ENCODE measurements at places on chromosomes 3 and 15.

- H3K27ac ChIP-seq: no peak overlapping the region
- DNase-seq: no peak
- no peaks in the 10 kb centered on the region for H3K36me3 ChIP-seq
- no peaks in the 10 kb centered on the region for H3K27me3 ChIP-seq
- no peaks in the 10 kb centered on the region for H3K4me1 ChIP-seq
These were observed 51.6 kb upstream of the BLM start for GRCh38 chr15:90665288-90666134.

- H3K36me3 ChIP-seq: no peaks in the 10 kb centered on the region
- no peaks in the 10 kb centered on the region for H3K27me3 ChIP-seq
- no peak overlapping the region for H3K4me3 ChIP-seq
- no peak overlapping the region for H3K27ac ChIP-seq
These were observed 820.8 kb downstream of the IGSF11 start for GRCh38 chr3:118213892-118214291.

DNA sequence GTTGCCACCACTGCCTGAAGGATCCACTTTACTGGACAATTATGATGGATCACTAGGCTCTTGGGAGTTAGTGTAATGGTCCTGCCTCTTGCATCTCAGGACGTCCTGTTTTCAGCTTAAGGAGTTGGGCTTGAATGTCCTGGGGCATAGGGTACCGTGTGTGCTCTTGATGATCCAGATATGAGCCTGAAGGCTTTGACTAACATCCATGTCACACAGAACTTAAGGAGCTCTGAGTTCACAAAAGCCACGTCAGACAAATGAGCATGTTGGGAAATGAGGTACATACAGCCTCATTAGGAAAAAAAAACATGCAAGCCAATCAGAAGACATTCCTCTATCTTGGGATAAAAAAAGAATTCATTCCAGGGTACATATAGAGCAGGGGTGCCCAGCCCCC lies 40.8 kb downstream of the CA12 start:
- DNase-seq: no peak
- H3K36me3 ChIP-seq: no peaks in the 10 kb centered on the region
- H3K27me3 ChIP-seq: peaks cover 32% of the 10 kb centered on the region
- no peak overlapping the region for H3K27ac ChIP-seq

GRCh38 chr15:74709011-74709410 lies 13.2 kb upstream of the EDC3 start:
- peaks cover 29% of the 10 kb centered on the region for H3K27me3 ChIP-seq
- H3K27ac ChIP-seq: no peak overlapping the region
- H3K4me3 ChIP-seq: no peak overlapping the region
- H3K36me3 ChIP-seq: no peaks in the 10 kb centered on the region
- no peak for DNase-seq

DNA sequence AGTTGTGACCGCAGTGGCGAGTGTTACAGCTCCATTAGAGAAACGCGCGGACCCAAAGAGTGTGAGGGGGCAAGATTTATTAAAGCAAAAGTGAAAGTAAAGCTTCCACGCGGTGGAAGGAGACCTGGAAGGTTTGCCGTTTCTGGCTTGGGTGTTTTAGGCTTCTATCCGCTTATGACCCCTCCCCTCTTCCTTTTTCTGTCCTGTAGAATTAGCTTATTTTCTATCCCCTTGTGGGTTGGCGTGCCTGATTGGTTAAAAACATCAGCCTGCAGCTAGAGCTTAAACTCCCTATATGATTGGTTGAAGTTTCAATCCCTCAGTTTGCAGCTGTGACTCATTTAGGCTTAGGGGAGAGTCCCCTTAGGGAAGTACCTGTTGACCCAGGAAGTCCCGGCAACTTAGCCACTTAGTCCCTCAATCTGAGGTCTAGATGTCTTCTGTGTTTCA lies 39.6 kb downstream of the C3orf38 start:
- H3K27ac ChIP-seq: no peak overlapping the region
- H3K36me3 ChIP-seq: no peaks in the 10 kb centered on the region
- no peaks in the 10 kb centered on the region for H3K4me1 ChIP-seq
- no peak overlapping the region for H3K4me3 ChIP-seq

DNA sequence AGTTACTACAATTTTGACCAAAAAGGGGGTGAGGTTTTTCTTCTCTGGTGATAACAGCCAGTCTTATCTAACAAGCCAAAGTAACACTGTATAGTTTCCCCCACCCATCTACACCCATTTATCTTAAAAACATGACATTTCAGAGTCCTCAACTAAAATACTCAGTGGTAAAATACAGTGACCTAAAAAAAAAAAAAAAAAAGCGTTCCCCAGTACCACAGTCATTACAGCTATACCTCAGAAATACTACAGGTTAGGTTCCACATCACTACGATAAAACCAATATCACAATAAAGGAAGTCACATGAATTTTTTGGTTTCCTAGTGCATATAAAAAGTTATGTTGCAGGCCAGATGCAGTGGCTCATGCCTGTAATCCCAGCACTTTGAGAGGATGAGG lies 13.8 kb downstream of the DENND4A start:
- no peak overlapping the region for H3K27ac ChIP-seq
- H3K27me3 ChIP-seq: no peaks in the 10 kb centered on the region
- peaks cover 4% of the 10 kb centered on the region for H3K36me3 ChIP-seq
- H3K4me3 ChIP-seq: no peak overlapping the region
- H3K4me1 ChIP-seq: no peaks in the 10 kb centered on the region
- DNase-seq: no peak

- no peaks in the 10 kb centered on the region for H3K27me3 ChIP-seq
- H3K4me3 ChIP-seq: no peak overlapping the region
- H3K4me1 ChIP-seq: no peaks in the 10 kb centered on the region
- DNase-seq: no peak
- H3K36me3 ChIP-seq: no peaks in the 10 kb centered on the region
- no peak overlapping the region for H3K27ac ChIP-seq
These were observed 236.5 kb downstream of the IL20RB start for GRCh38 chr3:137194301-137194700.

DNA sequence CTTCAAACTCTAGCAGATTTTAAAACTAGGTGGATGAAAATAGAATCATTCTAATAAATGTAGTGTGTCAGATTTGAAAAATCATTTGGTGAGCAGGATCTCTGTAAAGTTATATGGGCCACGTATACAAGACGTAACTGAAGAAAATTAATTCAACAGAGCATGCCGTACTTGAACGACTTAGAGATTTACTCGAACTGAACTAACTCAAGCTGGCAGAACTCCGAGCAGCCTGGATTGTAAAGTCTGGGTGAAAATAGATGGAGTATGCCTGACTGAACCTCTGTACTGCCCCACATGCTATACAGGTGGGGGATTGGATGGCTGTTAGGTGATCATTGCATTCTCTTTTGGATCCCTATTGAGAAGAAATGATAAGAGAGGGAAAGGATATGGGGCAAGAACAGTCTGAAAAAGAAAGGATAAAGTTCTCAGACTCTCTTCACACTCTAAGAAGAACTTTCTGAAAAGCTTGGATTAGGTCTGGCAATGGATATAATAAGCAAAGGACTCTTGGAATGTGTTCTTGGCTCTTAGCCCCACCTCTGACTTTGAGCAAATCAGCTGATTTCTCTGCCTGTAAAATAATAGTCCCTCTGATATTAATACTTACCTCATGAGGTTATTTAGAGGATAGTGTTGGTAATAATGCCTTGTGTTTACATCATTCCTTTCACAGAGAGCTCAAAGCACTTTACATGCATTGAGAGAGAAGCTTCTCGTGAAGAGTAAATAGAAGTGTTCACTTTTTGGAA lies 147.5 kb downstream of the FILIP1L start:
- H3K4me3 ChIP-seq: no peak overlapping the region
- no peaks in the 10 kb centered on the region for H3K27me3 ChIP-seq
- H3K36me3 ChIP-seq: peaks cover 3% of the 10 kb centered on the region
- peak overlapping the region; percentile 33 for H3K27ac ChIP-seq
- peaks cover 16% of the 10 kb centered on the region for H3K4me1 ChIP-seq

- DNase-seq: no peak
- no peaks in the 10 kb centered on the region for H3K27me3 ChIP-seq
- no peak overlapping the region for H3K4me3 ChIP-seq
- no peak overlapping the region for H3K27ac ChIP-seq
These were observed 33.7 kb upstream of the PPM1L start for GRCh38 chr3:160722331-160722730.

DNA sequence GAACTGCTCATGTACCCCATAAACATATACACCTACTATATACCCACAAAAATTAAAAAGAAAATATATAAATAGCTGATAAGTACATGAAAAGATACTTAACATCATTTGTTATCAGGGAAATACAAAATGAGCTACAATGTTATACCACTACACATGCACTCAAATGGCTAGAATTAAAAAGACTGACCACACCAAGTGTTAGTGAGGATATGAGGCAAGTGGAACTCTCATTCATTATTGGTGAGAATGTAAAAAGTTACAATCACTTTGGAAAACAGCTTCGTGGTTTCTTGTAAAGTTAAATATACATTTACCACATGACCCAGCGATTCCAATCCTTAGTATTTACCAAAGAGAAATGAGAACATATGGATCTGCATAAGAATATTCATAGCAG lies 26.5 kb downstream of the EOMES start:
- no peak overlapping the region for H3K4me3 ChIP-seq
- no peaks in the 10 kb centered on the region for H3K36me3 ChIP-seq
- DNase-seq: no peak
- no peaks in the 10 kb centered on the region for H3K4me1 ChIP-seq

DNA sequence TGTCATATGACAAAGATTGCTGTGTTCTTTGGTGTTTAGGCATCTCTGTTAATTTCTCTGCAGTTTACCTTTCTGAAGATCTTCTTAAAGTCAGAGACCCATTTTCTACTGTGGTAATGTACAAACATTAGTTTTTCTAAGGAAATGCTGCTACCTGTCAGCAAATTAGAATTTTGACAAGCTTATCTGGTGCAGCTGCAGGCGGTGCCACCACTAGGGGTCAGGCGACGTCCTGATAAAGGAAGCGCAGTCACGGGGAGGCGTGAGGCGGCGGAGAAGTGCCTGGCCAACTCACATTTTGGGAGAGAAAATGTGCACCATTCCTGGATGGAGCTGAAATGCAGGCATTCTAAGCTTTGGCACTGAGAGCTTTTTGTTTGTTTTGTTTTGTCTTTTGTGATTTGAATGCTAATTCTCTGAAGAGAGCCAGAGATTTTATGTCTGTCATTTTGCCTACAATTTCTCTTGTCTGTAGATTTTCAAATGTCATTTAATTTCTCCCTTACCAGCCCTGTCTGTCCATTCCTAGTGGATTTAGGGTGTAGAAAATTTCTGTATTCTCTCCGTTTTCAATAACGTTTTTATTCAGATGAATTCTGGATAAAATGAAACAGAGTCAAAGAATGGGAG lies 24.9 kb upstream of the SIAH2 start:
- H3K36me3 ChIP-seq: no peaks in the 10 kb centered on the region
- no peak overlapping the region for H3K4me3 ChIP-seq
- H3K27me3 ChIP-seq: peaks cover 26% of the 10 kb centered on the region
- H3K4me1 ChIP-seq: peaks cover 5% of the 10 kb centered on the region
- peak; percentile 81 for DNase-seq

- no peaks in the 10 kb centered on the region for H3K36me3 ChIP-seq
- no peak overlapping the region for H3K27ac ChIP-seq
- no peak overlapping the region for H3K4me3 ChIP-seq
- H3K27me3 ChIP-seq: no peaks in the 10 kb centered on the region
- peaks cover 14% of the 10 kb centered on the region for H3K4me1 ChIP-seq
These were observed 59.4 kb upstream of the CD47 start for GRCh38 chr3:108150200-108150599.

DNA sequence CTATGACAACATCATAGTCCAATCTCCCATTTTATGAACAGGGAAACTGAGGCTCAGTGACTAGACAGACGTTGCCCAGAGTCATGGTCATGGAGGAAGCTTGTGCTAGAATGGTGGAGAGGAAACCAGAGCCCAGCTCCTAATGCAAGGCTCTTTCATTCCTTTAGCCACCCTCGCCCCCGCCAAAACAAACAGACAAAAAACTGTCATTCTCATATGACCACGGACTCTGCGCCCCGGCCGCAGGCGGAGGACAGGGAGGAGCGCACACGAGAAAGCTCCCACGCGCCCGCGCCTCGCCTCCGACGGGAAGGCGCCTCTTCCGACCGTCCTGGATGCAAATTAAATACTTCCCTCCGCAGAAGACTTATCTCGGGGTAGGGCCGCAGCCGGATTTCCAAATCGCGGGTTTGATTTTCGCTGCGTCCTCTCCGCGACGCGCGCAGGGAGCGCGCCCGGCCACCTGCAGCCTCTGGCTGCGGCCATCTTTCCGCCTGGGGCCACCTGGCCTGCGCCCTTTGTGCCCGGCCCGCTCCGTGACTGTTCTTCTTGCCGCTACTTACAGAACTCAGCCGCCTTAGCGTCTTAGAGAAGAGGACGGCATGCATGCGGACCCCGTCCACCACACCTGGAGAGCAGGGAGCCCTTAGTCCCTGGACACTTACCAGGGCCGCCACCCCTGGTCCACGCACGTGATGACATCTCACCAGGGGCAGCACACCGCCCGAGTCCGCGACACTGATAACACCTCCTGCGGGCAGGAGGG lies 670 bp upstream of the ATP13A3 start:
- peak overlapping the region; percentile 79 for H3K4me3 ChIP-seq
- DNase-seq: no peak
- peaks cover 7% of the 10 kb centered on the region for H3K36me3 ChIP-seq
- H3K27me3 ChIP-seq: peaks cover 7% of the 10 kb centered on the region
- H3K4me1 ChIP-seq: peaks cover 14% of the 10 kb centered on the region

GRCh38 chr15:30865257-30865656 lies 38.5 kb upstream of the FAN1 start:
- no peak overlapping the region for H3K4me3 ChIP-seq
- no peak for DNase-seq
- H3K27ac ChIP-seq: no peak overlapping the region
- no peaks in the 10 kb centered on the region for H3K27me3 ChIP-seq

DNA sequence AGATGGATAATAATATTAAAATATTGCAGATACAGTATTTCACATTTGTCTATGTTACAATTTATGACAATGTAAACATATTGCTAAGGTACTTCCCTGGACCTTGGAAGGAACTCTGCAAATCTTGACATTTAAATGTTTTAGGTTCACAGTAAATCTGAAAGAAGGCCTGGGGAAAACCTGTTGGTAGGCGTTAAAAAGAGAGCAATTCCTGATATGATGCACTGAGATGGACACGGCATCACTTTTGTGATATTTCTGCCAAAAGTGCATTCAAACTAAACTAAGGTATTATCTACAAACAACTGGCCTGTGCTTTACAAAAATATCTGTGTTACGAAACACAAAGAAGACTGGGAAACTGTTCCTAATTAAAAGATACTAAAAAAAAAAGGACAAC lies 6.1 kb upstream of the TP63 start:
- H3K4me1 ChIP-seq: no peaks in the 10 kb centered on the region
- H3K27ac ChIP-seq: no peak overlapping the region
- H3K27me3 ChIP-seq: no peaks in the 10 kb centered on the region
- H3K4me3 ChIP-seq: no peak overlapping the region

GRCh38 chr3:187875863-187876262 lies 130.6 kb upstream of the BCL6 start:
- no peak overlapping the region for H3K27ac ChIP-seq
- no peak for DNase-seq
- no peaks in the 10 kb centered on the region for H3K27me3 ChIP-seq
- H3K36me3 ChIP-seq: no peaks in the 10 kb centered on the region

- no peak overlapping the region for H3K4me3 ChIP-seq
- H3K27me3 ChIP-seq: no peaks in the 10 kb centered on the region
- H3K27ac ChIP-seq: peak overlapping the region; percentile 8
These were observed 101.9 kb upstream of the RNU6-1 start for GRCh38 chr15:67941648-67942310.
